Foreskin keratinocyte (primary cell): ENCODE measurements at places on chromosomes 12 and 14.
A peak's percentile ranks its signal among the peaks of the same experiment; 100 is the strongest.

- DNase-seq, result no peak
Measured at GRCh38 chr12:9625019-9625418, 17.3 kb upstream of the KLRB1 start.

DNA sequence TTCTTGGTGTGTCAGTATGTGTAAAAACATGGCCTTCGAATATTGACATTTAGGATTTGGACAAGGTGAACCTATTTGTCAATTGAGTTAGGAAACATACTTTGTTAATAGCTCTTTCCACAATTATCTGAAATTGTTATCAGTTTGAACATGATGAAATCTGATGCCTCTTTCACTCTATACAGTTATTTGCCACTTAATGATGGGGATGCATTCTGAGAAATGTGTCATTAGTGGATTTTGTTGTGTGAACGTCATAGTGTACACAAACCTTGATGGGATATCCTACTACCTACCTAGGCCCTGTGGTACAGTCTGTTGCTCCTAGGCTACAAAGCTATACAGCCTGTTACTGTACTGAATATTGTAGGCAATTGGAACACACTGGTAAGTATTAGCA is 4.8 kb downstream of the TULP3 start:
- DNase-seq, result no peak

DNA sequence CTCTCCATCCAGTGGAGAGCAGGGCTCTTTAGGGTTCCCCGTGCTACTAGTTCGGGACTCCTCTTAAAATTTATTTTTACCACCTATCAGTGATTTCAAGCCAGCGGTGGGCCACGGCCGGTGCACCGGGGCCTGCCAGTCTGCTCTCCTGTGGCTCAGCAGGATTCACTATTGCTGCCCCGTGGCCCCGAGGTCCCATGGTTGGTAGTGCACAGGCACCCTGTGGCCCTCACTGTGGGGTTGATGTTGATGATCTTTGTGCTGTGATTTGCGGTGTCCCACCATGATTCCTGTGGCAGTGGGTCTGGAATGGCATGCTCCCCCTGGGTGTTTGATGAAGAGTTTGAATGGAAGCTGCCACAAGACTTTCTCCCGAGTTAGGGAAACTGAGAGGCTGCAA is 12.6 kb upstream of the MEG3 start:
- DNase-seq, result no peak

GRCh38 chr12:109199324-109199723 is 82.9 kb downstream of the ACACB start:
- no peak for DNase-seq

GRCh38 chr14:45065540-45065939 is 18.4 kb upstream of the PRPF39 start:
- no peak for DNase-seq

DNA sequence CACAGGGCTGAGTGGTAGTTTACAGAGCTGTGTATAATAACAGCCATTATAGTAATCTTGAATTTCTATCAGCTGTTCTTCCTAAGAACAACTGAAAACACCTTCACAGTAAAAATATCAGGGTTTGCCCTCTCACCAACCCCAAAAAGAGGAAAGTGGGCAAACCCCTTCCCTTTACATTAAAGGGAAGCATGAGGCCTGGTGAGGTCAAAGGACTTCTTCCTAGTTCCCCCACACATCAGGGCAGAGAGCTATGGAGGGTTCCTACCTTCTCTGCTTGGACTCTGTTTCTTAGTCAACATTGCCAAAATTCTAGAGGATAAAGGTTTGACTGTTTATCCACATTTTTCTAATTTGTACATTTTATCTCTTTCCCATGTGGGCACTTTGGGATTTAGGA is 4.4 kb upstream of the RPAP3 start:
- DNase-seq, result no peak

DNA sequence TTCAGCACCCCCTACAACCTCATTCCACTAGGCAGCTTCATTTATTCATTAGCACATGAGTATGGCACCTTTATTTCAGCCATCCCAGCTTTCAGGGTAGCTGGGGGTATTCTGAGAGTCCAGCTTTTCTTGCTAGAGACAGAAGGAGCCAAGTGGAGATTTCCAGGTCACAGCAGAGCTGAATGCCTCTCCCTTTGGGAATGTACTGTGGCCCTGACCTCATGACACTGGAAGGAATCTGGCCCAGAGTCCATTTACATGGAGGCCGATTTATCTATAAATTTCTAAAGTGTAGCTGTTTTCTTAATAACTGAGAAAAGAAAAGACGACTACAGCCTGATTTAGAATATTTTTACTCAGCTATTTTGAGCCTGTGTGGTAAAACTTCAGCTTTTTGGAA is 47.2 kb upstream of the JDP2 start:
- no peak for DNase-seq

DNA sequence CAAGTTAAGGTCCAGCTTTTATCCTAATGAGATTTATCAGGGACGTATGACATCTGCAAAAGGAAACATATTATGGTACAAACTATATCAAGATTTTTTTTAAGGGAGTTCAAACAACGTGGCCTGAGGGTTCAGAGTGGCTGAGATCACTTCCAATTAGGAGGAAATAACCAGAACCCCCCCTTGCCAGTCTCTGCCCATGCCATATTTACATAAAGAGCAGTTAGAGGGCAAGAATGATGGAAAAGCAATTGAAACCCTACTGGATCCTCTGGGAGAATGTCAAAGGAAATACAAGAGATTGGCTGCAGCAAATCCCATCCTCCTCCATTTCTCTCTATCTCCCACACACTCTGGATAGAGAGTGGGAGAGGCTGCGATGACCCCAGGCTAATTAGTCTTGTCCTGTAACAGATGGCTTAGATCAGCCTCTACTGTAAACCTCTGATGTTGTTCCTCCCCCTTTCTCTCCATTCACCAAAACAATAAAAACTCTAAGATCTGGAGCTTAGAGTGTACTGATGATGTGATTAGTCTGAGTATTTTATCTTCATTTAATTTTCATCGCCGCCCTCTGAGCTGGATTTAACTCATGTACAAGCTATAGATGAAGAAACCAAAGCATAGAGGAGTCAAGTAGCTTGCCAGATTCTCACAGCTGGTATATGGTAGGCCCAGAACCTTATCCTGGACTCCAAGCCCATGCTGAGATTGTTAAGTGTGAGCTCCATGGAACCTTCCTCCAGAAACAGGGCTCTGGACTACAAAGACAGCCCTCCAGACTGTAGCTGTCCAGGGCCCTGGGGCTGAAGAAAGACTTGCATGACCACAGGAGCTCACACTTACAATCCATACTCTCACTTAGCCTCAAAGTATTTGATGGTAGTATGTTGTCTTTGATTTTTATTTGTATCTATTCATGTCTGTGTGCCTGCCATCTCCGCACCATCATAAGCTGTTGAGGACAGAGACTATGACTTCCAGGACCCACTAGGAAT is 54.1 kb upstream of the GNG2 start:
- no peak for DNase-seq

GRCh38 chr12:49808686-49809380 is 19.4 kb downstream of the NCKAP5L start:
- DNase-seq, result no peak

DNA sequence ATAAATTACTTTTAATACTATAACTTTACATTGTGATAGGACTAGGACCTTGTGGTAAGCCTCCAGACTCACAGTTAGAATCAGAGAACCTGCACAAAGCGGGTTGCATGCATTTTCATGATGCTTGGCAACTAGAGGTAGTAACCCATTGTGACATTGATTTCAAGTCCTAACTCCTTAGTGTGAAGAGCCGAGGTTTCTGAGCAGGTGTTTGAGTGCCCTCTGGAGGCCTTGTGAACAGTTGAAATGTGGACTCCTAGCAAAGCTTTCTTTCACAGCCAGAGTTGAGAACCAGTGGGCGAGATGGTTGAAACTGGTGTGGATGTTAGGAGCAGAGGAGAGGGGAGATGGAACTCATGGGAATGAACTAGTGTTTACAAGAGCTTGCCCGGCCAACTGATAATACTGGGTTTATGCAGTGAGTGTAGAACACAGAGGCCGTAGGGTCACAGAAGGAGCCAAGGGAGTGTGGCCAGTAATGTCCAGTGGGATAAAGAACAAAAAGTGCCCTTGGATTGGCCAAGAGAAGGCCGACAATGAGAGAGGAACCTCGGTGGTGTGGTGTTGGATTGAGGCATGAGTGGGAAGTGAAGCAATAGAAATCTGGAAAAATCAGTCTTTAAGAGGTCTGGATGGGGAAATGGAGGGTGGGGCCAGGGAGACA is 10.9 kb downstream of the ZNF664 start:
- no peak for DNase-seq

GRCh38 chr14:23548351-23549318 is 2.9 kb downstream of the ZFHX2 start:
- no peak for DNase-seq

DNA sequence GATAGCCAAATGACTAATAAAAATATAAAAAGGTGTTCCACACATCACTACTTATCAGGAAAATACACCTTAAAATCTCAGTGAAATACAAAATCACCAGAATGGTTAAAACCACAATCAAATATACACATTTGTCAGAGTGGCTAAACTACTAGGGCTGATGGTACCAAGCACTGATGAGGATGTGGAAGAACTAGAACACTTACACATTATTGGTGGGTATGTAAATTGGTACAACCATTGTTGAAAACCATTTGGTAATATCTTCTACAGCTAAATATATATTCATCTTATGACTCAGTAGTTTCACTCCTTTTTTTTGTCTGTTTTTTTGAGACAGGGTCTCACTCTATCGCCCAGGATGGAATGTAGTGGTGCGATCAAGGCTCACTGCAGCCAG is 48.5 kb upstream of the TTC7B start:
- no peak for DNase-seq

DNA sequence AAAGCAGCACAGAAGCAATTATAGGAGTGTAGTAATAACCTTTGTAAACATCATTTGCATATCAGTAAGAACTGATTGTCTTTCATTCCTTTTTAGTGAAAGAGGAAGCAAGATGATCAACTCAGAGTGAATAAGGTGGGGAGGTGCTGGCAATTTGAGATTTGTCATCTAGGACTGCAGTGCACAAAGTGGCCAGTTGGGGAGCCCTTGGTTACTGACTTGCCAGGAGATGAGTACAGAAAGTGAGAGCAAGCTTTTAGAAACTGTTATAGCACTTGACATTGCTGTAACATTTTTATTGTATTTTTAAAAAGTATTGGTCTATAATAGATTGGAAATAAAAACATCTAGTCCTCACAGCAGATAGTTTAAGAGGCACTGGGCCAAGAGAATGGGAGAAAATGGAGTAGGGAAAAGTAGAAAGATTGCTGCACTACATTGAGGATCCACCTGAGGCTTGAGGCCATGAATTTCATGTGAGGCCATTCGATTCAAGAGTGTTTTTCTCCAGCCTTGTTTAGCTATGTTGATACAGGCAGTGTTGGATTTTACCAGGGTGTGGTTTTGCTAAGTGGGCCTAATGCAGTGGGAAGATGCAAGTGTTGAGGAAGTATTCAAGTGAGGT is 98.2 kb downstream of the SNAPC1 start:
- peak; percentile 50 for DNase-seq

DNA sequence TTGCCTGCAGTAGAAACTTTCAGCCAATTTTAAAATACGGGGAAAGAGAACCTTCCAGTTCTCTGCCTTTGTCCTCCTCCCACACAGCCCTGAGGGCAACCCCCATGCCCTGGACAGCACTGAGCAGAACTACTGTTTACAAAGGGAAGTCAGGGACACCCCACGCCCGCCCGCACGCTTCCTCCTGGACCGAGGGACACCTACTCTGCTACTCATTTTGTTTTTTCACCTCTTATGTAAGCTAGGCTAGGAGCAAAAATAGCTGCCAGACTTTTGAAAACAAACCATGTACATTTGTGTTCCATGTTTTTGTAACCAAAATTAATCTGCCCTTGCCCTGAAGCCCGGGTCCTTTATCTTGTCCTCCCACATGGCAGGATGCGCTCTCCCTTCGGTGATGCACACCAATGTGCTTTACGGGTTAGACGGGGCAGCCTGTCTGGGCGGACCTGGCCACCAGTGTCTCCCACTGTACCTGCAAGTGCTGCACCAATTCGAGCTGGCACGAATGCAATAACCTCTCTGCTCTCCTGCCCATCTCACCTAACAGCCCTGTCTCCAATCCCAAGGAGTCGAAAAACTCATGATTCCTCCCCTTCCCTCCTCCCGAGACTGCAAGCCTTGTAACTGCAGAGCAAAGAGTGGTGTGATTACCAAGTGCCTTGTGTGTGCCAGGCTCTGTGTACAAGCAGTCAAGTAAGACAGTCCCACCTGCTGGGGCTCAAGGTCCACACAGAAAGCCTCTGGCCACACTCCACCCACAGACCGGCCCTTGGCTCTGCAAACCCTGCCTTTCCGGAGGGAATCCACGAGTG is 85.2 kb downstream of the CCDC88C start:
- no peak for DNase-seq

DNA sequence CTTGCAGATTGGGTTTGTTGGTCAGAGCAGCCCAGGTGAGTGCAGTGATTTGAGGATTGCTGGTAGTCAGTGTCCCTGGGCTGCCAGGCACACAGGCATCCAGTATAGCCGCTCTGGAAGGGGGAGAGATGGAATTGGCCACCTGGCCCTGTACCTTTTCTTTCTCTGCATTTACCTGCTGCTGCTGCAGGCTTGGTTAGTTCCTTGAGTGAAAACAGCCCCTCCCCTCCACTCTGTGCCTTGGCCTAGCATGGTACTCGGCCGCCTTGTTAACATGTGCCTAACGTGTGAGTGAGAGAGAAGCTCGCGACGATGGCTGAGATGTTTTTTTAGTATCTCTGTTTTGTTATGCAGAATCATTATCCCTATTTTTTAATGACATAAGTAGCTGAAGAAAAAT is 49.3 kb upstream of the AMN start:
- DNase-seq, result no peak

DNA sequence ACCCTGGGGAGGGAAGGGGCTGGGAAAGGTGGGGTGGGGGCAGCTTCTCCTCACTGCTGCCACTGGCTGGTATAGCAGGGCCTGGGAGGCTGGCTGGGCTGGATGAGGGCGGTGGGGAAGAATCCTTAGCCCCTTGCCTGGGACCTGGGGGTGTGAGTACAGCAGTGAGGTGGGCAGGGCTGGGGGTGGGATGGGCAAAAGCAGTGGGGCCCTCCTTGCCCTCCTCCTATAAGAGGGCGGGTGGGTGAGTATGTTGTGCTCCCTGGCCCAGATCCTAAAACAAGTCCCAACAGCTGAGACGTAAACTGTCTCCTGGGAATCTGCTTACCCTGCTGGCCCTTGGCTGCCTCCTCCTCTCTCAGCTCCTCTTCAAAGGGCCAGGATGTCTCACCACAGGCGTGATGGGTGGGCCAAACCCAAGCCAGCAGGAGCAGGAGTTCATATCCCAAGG is 2.2 kb downstream of the NCKAP5L start:
- DNase-seq, result peak; percentile 44

DNA sequence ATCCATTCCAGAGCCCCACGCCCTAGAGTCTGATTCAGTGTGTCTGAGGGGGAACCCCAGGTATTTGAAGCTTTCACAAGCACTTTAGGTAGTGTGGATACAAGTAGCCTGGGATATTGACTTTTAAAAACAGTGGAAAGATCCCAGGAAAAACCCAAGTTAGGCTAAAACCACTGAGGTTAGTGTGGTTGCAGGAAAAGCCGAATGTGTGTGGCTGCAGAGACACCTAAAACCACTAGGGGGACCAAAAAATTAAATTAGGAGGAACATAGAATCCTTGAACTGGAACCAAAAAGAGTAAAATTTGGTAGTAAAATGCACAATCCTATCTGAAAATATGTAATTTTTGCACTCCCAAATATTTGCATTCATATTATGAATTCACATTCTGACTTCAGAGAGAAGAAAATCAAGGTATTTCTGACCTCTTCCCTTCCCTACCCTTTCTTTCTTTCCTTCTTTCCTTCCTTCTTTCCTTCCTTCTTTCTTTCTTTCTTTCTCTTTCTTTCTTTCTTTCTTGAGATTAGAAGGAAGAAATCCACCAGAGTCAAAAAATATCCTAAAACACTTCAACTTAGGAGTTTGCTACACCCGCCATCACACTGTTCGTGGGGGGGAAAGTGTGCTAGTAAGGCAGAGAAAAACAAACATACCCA is 37.8 kb downstream of the SLCO1A2 start:
- no peak for DNase-seq
